ENCODE measurements at places on chromosomes 2 and 18.

DNA sequence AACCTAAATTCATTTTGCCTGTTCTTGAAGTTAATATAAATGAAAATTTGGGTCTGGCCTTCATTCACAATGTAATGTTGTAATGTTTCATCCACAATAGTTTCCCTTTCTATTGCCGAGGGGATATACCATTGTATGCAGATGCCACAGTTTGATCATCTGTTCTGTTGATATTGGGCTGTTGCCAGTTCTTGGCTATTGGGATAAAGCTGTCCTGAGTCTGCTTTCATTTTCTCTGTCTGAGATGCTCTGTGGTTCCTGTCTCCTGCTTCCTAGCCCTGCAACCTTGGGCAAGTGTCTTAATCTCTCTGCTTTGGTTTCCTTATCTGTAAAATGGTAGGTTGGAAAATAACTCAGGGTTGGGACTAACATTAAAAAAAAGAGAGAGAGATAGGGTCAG, 25.2 kb downstream of the B3GNT2 start:
- no peak for DNase-seq

DNA sequence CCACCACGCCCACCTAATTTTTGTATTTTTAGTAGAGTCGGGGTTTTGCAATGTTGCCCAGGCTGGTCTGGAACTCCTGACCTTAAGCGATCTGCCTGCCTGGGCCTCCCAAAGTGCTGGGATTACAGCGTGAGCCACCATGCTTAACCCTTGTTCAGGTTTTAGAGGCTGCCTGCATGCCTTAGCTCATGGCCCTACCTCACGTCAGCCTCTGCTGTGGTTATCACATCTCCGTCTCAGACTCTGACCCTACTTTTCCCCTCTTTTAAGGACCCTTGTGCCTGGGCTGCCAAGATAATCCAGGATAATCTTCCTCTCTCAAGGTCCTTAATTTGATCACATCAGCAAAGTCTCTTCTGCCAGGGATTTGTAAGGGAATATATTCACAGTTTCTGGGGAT, 98.2 kb upstream of the PMAIP1 start:
- DNase-seq: no peak

DNA sequence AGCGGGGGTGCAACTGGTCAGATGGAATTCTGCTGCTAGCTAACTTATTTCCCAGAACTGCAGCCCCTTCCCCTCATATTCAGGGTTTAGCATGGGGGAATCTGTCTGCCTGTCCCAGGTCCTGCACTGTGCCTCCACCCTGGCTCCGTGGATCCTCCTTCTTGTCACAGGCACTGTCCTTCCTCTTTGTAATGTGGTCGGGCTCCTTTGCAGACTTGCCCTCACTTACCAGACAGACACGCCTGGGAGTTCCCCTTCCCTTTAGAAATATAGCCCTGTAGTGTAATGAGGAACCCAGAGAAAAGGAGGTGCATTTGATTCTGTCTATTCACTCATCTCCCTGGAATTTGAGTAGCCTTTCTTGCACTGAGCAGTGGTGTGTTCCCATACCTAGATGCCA, 108.7 kb downstream of the TRIM43 start:
- DNase-seq: no peak

DNA sequence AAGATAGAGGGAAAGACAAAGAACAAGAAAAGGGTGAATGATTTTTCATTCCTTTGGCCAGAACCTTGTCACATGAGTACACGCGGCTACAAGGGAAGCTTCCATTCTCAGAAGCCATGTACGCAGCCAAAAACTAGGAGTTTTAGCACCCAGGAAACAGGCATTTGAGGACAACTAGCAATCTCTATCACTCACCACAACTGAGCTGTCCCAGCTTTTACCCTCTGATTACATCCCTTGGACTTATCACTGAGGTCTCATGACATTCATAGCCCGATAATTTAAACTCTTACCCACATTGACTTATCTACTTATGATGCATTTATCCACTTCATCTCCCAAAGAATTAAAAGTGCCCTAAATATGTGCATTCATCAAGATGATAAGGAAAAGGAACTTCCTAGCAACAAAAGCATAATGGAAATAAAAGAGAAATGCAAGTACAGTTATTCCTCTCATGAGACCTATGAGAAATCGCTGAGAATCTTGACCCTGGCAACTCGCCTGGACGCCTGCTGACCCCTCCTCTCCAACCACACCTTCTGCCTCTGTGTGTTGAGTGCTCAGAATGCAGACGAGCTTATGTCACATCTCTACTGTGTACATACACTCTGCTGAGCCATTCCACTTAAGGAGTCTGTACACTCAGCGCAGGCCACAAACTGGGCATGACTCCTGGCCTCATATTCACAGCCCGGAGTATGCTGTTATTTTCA, 28.7 kb upstream of the MFSD6 start:
- no peak for DNase-seq

- DNase-seq: no peak
Observed at GRCh38 chr2:129055824-129056223, 737.2 kb upstream of the HS6ST1 start.

- no peak for DNase-seq
Observed at GRCh38 chr18:57025540-57025939, 121.3 kb upstream of the BOD1L2 start.

DNA sequence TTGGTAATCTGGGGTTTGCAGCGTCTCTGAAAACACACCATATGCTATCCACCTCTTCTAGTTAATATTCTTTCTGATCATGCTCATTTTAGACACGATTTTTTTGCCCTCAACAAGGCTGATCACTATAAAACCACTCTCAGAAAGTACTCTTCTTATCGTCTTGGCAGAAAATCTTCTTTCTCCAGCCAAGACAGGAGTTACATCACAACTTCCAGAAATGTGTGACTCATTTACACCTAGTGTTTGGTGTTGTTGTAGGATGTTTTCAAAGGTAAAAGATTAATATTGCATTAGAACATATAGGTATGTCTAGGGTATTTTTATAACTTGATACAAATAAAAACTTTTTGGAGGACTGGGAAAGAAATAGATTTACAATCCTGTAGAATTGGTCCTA, 138.5 kb upstream of the NETO1 start:
- no peak for DNase-seq

GRCh38 chr2:220270481-220271070, 643.1 kb downstream of the SLC4A3 start:
- DNase-seq: no peak

DNA sequence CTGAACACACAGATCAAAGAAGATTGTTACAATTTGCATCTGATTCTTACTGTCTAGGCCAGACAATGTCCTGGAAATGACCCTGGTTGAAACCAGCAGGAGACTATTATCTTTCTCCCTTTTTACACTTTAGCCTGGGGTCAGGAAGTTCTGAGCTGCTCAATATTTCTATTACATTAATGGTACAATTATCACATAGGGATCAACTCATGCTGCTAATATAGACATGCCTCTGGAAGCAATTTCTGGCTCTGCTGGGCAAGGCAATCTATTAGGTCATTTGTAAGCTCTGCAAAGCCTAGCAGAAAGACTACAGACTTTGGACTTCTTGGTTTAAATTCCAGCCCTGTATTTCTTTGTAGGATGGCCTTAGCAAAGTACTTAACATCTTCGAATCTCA, 205.3 kb downstream of the LRP1B start:
- no peak for DNase-seq

GRCh38 chr2:149568138-149568537, 19.4 kb downstream of the MMADHC start:
- DNase-seq: no peak

DNA sequence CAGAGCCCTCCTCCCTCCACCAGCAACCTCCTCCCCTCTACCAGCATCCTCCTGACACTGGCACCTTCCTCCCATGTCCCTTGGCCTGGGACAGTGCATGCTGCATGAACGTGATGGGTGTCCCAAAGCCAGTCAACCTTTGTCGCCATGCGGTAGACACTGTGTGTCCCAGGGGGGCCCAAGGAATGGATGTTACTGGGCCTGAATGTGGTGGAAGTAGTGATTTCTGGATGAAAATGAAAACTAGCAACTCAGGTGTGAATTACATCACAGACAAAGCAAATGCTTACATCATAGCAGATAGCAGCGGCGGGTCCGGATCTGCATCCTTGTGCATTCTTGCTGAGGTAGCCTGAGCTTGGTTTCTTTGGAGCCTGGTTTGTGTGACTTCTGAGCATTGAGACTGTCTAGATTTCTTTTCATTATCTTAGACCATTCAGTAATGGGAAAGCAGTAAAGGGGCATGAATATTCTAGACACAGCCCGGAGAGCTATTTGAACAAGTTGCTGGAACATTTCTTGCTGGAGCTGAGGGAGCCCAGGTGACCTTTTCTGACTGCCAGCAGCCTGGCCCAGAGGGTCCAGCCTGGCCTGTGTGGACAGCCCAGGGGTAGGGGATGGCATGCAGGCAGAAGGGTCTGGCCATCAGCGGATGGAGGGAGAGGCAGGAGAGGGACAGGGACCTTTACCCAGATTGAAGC, 100.4 kb downstream of the FAM210A start:
- no peak for DNase-seq

DNA sequence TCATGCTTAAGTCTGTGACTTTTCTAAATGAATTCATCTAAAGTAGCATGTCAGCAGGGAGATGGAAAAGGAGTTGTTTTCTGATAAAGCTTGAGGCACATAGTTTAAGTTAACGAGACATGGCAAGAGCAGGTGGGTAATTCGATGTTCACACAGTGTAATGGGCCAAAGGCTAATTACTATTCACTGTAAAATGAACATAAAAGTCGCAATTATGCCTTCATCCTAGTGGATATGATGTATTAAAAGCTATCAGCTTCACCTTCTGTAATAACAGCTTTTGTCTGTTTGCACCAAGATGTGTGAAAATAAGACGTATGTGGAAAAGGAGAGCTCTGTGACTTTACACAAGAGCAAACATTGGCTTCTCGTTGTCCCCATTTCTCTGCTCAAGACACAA, 94.2 kb upstream of the CDH20 start:
- DNase-seq: no peak

GRCh38 chr2:83071914-83072313, 1387.2 kb downstream of the SUCLG1 start:
- DNase-seq: no peak

- no peak for DNase-seq
Observed at GRCh38 chr2:156539086-156539860, 103.1 kb downstream of the GPD2 start.

GRCh38 chr2:110732422-110733413, at the start of gene ACOXL:
TSS of gene ACOXL (plus strand) at chr2:110732573. CDS start at chr2:110768390, 35,817 bp downstream.
- DNase-seq: peak; percentile 10
